ENCODE measurements at places on chromosomes 11 and 22.

DNA sequence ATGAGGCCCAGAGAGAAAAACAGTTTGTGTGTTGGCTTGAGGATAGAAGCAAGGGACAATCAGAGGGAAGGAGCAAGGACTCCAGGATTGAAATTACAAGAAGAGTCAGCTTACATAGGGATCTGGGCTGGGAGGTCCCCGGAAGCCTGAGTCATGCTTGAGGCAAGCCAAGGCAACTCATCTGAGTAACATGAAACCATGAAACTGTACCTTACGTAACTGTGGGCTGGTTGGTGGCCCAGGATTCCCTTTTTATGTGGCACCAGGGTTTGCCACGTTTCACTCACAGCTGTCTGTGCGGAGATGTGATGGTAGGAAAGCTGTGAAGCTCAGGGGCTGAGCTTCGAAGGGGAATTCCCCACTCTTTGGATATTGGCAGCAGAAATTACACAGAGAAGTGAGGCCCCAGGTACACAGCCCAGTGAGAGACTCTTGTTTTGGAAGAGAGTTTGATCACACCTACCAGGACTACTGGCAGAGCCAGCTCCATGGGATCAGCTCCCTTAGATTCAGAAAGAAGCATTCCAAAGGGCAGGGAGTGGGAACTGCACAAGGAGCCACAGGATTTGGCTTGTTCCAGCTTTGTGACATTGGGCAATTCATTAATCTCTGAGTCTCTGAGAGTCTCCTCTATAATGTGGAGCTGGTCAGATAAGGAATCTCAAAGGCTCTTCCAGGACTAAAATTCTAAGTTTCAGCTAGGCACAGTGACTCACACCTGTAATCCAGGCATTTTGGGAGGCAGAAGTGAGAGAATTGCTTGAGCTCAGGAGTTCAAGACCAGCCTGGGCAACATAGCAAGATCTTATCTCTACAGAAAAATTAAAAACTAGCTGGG, 7.8 kb downstream of the SLC5A1 start:
- DNase-seq = peak; percentile 25

GRCh38 chr11:15710580-15711275, 596.0 kb downstream of the INSC start:
- no peak for DNase-seq

DNA sequence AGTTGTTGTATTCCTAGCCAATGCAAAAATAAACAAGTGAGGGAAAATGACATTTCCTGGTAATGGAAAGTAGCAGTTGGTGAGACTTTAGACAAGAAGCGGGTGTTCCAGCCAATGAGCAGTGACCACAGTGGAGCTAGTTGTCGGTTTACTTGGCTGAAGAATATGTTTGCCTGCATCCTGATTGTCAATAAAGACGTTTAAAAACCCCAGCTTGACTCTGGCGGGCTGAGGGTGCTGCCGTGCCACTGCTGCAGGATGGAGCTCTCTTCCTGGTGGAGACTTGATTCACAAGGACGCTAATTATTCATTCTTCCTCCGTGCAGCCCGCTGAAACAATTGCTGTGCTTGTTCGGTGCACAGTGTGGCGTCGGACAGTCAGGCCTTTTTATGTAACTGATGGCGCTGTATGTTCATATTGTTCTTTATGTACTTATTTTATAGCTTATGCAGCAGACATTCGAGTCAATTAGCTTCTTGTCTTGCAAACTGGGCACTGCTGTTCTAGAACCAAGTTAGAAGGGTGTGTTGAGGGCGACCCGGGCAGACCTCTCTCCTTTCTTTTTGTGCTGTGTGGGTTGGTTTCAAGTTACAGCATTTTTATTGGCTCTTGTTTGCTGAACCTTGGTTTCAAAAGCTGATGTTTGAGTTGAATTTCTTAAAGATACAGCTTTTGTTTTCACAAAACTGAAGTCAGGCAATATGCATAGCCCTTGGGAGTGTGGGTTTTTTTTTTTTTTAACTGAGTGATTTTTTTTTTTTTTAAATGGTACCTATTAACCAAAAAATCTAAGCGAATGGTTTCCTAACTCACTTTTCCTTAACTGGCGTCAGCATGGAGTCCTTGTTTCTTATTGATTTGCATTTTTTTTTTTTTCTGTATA, 153.9 kb downstream of the TEAD1 start:
- DNase-seq = no peak

- DNase-seq = no peak
Observed at GRCh38 chr11:42237701-42238235, 778.3 kb upstream of the LRRC4C start.

- no peak for DNase-seq
Observed at GRCh38 chr22:39017596-39018365, 3.1 kb upstream of the APOBEC3D start.

GRCh38 chr11:47846998-47847397, 1.2 kb downstream of the NUP160 start:
- no peak for DNase-seq

Data from SIG-M5 (cell line).